ENCODE measurements at places on chromosomes 13 and 19. TPM values are rescaled to one million over a fixed set of nuclear protein-coding genes. Genes with fewer than 3 reads are reported as not detected.
A peak's percentile ranks its signal among the peaks of the same experiment; 100 is the strongest.

DNA sequence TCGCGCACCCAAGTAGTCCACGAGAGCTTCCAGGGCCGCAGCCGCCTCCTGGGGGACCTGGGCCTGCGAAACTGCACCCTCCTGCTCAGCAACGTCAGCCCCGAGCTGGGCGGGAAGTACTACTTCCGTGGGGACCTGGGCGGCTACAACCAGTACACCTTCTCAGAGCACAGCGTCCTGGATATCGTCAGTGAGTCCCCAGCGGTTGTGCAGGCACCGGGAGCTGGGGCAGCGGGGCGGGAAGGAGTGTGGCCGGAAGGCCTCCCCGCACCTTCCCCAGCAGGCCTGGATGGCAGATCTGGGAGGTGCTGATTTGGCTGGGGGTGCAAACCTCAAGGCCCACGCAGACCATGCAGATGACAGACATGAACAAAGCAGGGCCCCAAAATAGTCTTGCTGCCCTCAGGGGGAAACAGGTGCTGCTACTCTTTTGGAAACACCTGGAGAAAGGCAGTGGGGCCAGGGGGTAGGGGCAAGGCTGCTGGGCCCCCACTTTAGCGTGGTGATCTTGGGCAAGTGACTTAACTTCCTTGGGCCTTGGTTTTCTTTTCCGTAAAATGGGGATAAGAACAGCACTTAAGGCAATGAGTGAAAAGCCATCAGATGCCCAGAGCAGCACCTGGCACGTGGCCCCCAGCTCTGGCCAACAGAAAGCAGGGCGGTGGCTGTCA is 4.0 kb downstream of the MAG start:
- DNase-seq, result no peak

- no peak for DNase-seq
These were observed 257.4 kb downstream of the OLFM4 start for GRCh38 chr13:53285896-53286430.

OR10H1 gene
- not detected for total RNA-seq

- DNase-seq, result no peak
These were observed 68.7 kb downstream of the IRS2 start for GRCh38 chr13:109717686-109718085.

DNA sequence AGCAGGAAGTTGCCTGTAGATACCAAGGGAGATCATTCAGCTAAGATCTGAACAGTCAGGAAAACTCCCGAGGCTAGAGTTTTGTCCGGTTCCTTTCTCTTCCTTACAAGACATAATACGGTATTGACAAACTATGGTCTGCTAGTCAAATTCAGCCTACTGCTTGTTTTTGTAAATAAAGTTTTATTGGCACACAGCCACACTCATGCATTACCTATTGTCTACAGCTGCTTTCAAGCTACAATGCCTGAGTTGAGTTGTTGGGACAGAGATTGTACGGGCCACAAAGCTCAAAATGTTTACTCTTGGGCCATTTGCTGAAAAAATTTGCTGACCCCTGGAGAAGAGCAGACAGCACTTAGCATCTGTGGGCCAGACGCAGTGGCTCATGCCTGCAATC is 2.5 kb downstream of the SLC1A6 start:
- no peak for DNase-seq

DNA sequence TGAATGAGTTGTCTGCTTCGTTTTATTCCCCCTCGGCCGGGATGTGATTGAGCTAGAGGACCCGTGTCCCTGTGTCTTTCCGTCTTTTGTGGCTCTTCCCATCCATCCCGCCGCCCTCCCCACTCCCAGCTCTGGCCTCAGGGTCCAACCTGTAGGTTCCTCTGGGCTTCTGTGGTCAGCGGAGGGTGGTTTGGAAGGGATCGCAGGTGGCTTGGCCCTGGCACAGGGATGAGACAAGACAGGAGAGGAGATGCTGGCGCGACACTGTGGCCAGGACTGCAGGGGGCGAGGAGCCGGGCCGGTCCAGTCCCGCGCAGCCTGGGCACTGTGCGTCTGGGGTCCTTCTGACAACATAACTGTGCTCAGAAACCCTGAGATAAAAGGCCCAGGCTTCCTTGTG is 2.0 kb downstream of the EVI5L start:
- DNase-seq, result no peak

- no peak for DNase-seq
These were observed 14.5 kb upstream of the CERS4 start for GRCh38 chr19:8194528-8195267.

GRCh38 chr13:98234348-98234747 is 57.3 kb upstream of the RNF113B start:
- no peak for DNase-seq

DNA sequence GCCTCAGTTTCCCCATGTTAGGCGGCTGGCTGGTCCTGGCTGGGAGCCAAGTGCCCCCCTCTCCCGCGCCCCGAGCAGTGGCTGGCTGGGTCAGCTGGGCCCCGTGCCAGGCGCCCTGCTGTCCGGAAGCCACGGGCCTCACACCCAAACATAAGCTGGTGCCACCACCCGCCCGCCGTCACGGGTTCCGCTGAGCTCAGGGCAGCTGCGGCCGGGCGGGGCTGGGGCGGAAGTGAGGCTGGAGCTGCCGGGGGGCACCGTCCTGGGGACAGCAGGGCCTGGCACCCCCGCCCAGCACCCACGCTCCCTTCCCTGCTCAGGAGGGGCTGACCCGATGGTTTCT is 19.3 kb downstream of the HCN2 start:
- no peak for DNase-seq

ZNF460 gene
- total RNA-seq, result 61.3 TPM

DNA sequence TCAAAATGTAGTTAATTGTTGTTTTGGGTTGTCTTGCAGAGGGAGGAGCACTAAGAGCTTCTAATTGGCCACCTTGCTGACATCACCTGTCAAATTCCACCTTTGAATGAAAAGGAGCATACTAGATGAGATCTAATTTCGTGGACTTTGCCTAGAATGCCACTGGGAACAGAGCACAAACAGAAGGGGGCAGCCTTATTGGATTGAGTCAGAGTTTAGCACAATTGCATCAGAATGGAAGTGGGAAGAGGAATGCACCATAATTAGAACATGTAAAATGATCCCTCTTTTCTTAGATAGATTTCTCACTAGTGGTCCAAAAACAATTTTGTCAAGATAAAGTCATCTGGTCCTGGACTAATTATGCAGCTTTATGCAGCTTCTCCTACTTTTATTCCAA is 1552.2 kb downstream of the PCDH9 start:
- no peak for DNase-seq

- DNase-seq, result no peak
These were observed 1539.4 kb downstream of the EFNB2 start for GRCh38 chr13:104996022-104996421.

DNA sequence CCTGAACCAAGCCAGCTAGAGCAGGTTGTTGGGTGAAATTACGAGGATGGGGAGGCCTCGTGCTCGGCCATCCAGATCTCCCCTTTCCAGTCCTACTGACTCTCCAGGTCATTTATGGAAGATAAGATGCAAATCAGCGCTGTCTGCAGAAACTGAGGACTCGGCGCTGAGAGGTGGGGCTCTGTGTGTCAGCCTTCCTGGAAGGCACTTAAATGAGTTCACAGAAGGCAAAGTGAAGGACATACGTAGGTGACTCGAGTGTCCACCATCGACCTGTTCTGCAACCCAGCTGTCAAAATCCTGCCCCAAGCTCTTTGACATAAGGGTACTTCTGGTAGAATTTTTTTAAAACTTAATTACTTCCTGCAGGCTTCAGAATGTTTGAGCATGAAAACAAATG is 86.4 kb downstream of the RAB20 start:
- no peak for DNase-seq

PDE4A gene
- 0.87 TPM for total RNA-seq

NUMBL gene
- 20.9 TPM for total RNA-seq

GRCh38 chr13:42597505-42597904 is 23.6 kb downstream of the TNFSF11 start:
- no peak for DNase-seq

GRCh38 chr19:18733196-18733647 is 49.7 kb downstream of the CRTC1 start:
- DNase-seq, result no peak

DNA sequence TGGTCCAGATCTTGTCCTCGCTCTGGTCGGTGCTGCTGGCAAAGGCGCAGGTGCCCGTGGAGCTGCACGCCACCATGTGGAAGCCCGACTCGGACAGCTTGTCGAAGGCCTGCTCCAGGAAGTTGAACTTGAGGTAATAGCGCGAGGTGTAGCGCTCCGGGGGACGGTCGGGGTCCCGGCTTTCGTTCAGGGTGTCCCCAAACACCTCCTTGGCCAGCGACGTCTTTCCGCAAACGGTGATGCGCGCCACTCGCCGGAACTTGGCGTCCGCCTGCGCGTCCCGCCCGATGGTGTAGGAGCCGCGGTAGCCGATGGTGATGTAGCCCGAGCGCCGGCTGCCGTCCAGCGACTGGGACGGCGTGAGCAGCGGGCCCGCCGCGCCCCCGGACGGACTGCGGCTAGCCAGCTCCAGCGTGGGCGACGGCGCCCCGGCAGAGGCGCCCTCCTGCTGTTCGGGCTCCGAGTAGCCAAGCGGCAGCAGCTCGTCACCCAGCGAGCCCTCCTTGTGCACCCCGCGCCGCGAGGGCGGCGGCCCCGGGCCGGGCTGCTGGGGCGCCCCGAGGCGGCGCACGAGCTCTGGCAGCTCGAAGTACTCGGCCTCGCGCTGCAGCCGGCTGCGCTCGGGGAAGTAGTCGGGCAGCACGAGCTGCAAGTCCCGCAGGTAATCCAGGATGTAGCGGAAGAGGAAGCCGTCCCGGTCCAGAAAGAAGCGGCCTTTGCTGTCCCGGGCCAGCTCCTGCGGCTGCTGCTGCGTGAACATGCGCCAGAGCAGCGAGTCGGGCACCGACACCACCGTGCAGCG is 801 bp downstream of the KCTD12 start:
- peak; percentile 38 for DNase-seq

GRCh38 chr13:50390503-50391248 is 375.4 kb downstream of the KCNRG start:
- DNase-seq, result no peak

GRCh38 chr19:3084943-3085342 is 9.2 kb upstream of the GNA11 start:
- DNase-seq, result no peak

WTIP gene
- 23.1 TPM for total RNA-seq

TTC9B gene
- total RNA-seq, result not detected

DNA sequence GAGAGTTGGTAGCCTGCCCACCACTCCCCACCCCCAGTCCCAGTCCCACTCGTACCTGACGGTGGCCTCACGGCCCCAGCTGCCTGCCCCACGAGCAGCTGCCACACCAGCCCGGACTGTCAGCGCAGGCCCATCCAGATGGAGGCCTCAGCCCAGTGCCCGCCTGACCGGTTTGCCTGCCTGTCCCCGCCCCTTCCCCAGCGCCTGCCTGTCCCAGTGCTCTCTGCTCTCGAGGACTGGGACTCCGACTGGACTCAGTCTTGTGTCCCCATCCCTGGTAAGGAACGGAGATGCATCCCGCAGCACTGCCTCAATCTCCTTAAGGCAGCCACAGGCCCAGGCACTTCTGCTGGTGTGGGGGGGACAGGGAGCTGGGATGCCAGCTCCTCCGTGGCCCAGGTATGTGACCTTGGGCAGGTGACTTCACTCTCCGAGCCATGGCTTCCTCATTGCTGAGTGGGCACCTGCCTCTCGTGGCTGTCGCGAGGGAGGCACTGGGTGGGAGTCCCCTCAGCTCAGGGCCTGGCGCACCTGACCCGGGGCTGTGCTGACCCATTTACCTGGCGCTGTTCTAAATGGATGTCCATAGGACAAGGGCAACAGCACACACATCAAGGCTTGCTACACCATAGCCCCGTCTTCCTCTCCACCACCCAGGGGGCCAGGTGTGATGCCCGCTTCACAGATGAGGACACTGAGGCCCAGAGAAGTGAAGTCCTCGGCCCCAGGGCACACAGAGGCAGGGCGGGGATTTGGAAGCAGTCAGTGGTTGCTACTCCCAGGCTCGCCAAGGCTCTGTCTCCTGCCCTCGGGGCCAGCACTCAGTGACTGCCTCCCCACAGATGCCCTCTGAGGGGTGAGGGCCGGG is at the start of gene NKPD1:
Gene NKPD1, minus strand, starts transcription at position 113 of the 868 bp plus-strand sequence. CDS start 832 bp downstream, outside the sequence.
- peak; percentile 44 for DNase-seq

ELAVL3 gene
- 0.87 TPM for total RNA-seq

GRCh38 chr13:84655677-84656076 is 773.4 kb upstream of the SLITRK1 start:
- no peak for DNase-seq

GRCh38 chr19:42191855-42192254 is 25.6 kb downstream of the DEDD2 start:
- DNase-seq, result no peak

DNA sequence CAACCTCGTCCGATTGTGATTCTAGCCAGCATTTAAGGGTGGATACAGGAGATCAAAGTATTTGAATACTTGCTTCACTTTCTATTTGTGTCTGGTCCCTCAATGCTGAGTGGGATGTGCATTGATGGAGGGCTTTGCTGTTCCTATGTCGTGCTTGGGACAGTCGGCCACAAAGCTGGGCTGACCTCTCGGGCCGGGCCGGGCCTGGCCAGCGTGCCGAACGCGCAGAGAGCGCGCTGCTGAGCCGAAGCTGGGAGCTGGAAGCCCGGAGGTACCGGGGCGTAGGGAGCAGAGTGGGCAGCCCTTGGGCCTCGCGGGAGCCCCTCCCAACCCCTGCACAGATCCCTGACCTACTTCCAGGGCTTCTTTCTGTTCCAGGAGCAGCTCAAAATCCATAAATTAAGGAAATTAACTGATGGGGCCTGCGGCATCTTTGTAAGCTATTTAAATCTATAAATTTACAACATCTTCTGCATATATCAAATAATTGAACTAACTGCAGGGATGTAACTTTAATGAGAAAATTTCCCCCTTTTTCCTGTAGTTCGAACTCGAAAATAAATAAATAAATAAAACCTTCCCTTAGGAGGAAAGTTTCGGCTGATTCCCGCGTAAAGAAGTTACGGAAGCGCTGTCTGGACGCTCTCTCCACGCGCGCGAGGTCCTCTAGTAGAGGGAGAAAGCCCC is 1.8 kb upstream of the KCTD15 start:
- DNase-seq, result no peak

DNA sequence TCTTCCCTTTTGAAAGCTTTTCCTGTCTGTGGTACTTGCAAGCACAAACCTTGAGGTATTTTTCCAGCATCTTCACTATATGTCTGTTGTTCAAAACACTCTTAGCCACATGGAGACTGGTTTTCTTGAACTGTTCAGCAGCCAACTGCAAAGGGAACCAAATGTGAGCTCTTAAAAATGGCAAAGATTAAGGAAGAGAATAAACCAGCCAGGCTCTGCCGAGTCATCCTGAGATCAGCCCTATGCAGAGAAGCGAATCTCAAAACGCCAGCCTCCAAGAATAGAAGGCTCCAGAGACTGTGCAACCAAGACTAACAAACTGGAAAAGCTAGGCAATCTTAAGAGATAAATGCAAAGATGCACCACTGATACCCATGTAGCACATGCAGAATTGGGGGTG is 20.7 kb downstream of the AKAP8 start:
- no peak for DNase-seq

- DNase-seq, result no peak
These were observed 17.0 kb upstream of the PRR20A start for GRCh38 chr13:57123681-57124080.
